ENCODE measurements at places on chromosomes 5 and 9.
A peak's percentile ranks its signal among the peaks of the same experiment; 100 is the strongest.

- no peak for DNase-seq
These were observed 264.0 kb upstream of the MEF2C start for GRCh38 chr5:89147031-89147430.

DNA sequence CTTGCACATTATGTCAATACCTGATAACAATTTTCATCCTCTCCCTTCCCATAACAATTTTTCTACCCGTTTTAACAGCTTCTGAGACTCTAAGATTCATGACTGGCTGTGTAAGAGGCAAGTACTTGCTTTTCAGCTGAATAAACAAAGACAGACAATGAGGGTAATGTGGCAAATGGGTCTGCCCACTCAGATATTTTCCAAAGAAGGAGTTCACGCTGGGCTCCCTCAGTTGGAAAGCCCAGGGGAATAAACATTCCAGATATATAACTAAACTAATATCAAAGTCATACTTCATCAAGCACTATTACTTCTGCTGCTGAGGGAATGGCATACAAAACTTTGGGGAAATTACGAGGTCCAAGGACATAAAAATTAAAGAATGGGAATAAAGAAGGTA, 24.4 kb downstream of the MEGF9 start:
- DNase-seq = peak; percentile 70

DNA sequence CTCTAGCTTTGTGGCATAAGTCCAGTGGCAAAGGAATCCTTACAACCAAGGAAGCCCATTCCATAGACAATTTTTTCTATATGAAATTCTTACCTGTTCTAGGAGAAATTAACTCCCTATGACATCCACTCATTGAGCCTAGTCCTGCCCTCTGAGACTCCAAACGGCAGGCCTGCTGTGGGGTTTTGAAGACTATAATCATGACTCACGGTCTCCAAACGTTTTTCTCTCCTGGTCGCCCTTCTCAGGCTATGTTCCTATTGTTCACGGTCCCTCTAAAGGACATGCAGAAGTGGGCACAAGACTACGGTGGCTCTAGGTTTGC, 611 bp downstream of the EXOSC3 start:
- DNase-seq = no peak

DNA sequence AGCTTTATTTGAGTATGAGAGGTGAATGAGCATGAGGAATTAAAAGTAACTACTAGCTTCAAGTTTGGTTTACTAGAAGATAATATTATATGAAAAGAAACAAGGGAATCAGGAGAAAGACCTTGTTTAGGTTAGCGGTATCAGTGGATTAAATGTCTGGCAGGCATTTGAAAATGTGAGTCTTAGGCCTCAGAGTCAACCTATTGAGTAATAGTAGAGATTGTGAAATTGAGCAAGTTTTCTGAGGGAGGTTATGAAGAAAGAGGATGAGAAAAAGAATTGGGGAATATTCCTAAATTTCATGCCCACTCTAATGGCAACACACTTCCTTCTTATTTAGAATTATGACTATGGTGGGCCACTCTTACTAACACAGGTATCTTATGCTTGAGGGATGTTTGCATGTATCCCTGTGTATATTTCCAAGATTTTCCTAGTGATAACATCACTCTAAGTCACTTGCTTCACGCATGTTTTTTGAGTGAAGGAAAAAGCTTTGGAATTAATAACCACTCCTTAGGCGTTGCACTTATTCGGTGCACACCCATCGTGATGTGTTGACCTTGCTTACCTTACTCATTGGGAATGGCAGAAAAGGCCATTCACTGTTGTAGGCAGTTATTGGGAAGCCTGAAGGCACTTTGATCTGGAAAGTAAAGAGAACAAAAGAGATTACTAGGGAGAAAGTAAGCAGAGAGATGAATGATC, 8.2 kb upstream of the ELL2 start:
- no peak for DNase-seq

DNA sequence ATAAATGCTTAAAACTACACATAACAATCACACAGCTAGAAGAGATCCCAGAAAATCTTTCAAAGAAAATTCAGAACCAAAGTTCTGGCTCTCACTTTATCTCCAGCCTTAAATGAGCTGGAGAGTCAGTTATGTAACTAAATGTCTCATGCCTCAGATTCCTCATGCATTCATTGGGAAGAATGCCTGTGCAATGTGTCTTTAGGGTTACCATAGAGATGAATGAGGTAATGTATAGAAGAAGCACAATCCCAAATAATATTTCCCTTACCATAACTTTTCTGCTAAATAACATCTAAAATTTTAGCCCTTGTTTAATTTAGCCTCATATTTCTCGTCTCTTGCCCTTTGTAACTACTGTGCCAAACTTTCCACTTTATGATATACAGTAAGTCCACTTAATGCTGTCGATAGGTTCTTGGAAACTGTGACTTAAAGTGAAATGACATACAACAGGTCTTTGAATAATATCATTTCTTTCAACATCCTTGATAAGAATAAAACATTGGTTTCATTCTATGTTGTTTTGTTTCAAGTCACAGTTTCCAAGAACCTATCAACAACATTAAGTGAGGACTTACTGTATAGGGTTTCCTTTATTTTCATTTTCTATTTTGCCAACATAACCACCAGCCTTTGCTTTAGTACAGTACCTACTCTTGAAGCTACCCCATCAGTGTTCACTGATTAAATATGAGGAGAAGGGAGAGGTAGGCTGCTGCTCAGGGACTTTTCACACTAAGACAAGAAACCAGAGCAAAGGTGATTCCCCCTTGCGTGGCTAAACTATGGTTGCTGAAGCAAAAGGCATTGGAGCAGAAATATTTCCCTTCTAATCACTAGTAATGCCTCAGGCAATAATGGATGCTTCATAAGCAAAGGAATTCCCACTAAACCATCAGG, 295.7 kb upstream of the PTGER4 start:
- no peak for DNase-seq

- no peak for DNase-seq
These were observed 599 bp downstream of the MLLT3 start for GRCh38 chr9:20621471-20622329.

DNA sequence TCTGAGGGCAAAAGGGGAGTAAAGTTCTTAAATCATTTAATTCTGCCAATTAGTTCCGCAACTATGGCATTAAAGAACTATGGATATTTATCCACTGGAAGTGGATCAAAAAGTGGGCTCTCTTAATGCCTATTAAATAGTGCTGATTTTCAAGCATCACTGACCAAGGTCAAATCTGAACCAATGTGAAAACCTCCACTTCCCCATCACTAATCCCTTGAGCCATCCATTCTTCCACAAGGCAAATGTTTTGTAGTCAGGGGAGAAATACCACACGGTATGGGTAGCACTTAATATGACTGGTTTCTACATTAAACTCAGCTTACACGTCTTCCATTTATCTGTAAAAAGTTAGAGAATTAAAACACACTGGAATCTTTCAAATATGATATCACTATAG, 57.6 kb downstream of the MLLT3 start:
- no peak for DNase-seq

DNA sequence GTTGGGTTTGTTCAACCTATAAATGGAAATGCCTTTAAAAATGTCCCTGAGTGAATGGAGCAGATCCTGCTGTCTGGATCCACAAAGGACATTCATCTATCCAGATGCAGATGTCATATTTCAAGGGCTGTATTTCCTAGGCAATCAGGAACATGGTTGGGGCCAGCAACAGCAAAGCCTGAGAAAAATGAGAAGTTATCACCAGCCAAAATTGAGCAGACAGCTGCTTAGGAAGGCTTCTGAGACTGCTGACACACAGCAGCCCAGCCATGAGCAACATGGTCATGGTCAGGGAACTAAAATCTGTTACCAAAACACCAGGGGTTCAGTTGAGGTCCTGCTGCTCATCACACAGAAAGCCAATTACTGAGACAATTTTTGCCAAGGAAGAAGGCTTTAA, 9.2 kb upstream of the IL7R start:
- DNase-seq = no peak

DNA sequence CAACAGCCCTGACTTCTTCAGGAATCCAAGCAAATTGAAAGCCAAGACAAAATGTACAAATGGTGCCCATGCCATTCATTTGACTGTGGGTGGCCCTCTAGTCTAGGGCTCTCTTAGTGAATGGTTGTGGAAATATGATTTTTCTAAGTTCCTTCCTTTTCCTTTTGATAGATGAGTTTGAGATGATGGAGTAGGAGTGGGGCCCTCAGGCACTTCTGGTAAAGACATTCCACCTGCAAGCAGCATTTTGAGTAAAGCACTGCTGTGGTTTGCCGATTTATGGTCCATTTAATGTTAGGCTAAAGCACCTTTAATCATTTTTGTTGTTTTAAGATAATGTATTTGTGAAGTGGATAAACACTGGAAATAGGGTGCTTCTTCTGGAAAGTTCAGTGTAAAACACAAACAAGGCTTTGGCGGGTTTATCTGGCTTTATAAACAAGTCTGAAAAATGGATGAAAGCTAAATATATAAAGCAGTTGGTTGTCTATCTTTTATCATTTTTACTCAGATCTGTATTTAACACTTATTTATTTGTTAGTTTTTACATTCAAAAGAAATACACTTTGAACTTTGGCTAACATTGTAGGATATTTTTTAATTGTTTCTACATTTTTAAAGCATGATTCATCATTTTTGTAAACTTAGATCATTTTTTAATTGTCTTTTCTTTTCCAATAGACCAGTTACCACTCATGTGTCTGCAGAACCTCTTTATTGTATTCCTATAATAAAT, 213.5 kb downstream of the PJA2 start:
- DNase-seq = no peak

- no peak for DNase-seq
These were observed at the start of gene PCDHGA5 for GRCh38 chr5:141363952-141364660. Gene PCDHGA5 (plus strand): TSS chr5:141364162. CDS start chr5:141364331, 169 bp downstream.

GRCh38 chr9:127132375-127132774, 9.9 kb upstream of the ANGPTL2 start:
- DNase-seq = no peak

- no peak for DNase-seq
These were observed 41.7 kb upstream of the CEP72 start for GRCh38 chr5:570446-570845.

GRCh38 chr5:13480834-13481233, 463.7 kb downstream of the DNAH5 start:
- no peak for DNase-seq

- peak; percentile 8 for DNase-seq
These were observed 77.1 kb downstream of the SUSD1 start for GRCh38 chr9:112097712-112098688.

- DNase-seq = no peak
These were observed 15.4 kb upstream of the ZNF354C start for GRCh38 chr5:179044765-179045164.

- DNase-seq = no peak
These were observed 353.2 kb downstream of the PRR16 start for GRCh38 chr5:120817044-120817985.

DNA sequence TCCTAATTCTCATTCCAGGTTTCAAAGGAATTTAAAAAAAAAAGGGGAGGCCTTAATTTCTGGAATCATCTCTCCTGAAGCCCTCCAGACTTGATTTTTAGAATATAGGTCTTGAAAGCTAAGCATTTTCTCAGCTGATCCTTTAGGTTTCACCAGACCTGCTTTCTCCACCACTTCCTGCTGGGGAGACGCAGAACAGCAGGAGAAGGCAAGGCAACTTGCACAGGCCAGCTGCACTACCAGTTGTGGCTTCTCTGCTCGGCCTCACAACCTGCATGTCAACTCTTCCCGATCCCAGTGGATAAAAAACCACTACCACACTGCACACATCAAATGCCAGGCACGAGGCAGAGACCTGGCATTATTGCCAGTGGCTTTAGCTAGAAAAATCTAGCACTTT, 119.8 kb downstream of the SIL1 start:
- no peak for DNase-seq

GRCh38 chr9:112848316-112849151, 42.1 kb downstream of the SLC46A2 start:
- DNase-seq = no peak

- no peak for DNase-seq
These were observed 23.4 kb downstream of the WNT8A start for GRCh38 chr5:138107213-138107612.
